ENCODE measurements at places on chromosomes 1 and 21.

GRCh38 chr1:9093091-9093490, 23.7 kb upstream of the SLC2A5 start:
- no peak for DNase-seq

- no peak for DNase-seq
These were observed 708 bp upstream of the RBBP5 start for GRCh38 chr1:205122489-205122882.

GRCh38 chr1:23931491-23931880, 18.3 kb upstream of the CNR2 start:
- no peak for DNase-seq

DNA sequence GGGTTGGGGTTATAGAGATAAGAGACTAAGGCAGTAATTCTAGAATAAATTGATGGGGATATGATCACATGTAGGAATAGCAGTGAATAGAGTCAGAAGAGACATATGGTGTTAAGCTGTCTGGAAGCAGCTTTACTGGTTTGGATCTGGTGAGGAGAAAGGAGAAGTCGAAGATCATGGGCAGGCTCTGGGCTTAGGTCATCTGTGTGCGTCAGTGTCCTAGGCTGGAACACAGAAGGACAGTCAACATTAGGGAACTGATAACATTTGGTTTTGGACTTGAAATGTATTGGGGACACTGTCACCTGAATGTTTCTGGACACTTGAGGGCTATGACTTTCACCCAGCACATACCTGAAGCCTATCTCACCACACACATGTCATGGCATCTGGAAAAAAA, 13.9 kb upstream of the GRIK1 start:
- no peak for DNase-seq

DNA sequence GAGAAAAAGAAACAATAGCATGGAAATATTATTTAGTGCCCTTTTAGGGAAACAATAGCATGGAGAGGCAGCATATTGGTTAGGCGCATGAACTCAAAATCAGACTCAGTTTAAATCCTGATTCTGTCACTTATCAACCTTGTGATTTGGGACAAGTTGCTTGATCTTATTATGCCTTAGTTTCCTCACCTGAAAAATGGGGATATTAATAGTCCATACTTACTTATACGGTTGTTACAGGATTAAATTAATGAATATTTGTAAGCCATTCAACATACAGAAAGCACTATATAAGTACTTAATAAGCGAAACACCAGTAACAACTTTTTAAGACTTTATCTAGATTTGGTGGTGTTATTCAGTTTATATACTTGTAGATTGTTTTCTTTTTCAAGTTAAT, 1.2 kb downstream of the TSEN15 start:
- DNase-seq: no peak

GRCh38 chr1:77539519-77540142, 142.8 kb downstream of the ZZZ3 start:
- DNase-seq: no peak

DNA sequence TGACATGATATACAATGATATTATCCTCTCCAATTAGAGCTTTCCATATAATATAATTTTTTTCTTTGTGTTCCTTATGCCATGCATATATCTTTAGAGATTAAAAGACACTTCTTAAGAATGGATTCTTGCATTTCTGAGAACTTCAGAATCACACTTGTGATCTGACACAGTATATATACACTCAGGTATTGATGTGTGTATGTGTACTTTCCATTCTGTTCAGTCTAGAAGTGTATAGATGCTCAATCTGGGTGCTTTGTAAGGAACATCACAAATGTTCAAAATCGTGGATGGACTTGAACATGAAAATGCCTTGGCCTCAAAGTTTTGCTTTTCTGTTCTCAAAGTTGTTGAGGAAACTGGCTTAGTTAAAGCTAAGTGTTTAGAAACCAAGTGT, 102.7 kb downstream of the FGGY start:
- DNase-seq: no peak

DNA sequence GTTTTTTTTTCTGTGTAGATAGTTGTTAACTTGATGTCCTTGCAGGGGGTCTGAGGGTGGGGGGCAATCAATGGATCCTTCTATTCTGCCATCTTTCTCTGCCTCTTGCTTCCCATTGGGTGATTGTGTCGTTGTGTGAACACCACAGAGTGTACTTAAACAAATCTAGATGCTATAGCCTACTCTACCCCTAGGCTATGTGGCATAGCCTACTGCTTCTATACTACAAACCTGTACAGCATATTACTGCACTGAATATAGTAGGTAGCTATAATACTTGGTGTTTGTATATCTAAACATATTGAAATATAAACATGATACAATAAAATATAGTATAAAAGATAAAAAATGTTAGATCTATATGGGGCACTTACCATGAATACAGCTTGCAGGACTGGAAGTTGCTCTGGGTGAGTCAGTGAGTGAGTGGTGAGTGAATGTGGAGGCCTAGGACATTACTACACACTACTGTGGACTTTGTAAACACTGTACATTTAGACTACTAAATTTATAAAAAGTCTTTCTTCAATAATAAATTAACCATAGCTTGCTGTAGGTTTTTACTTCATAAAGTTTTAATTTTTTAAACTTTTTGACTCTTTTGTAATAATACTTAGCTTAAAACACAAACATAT, 105.4 kb downstream of the CENPF start:
- DNase-seq: no peak

- no peak for DNase-seq
These were observed 436.8 kb downstream of the KIF26B start for GRCh38 chr1:245591346-245592188.

DNA sequence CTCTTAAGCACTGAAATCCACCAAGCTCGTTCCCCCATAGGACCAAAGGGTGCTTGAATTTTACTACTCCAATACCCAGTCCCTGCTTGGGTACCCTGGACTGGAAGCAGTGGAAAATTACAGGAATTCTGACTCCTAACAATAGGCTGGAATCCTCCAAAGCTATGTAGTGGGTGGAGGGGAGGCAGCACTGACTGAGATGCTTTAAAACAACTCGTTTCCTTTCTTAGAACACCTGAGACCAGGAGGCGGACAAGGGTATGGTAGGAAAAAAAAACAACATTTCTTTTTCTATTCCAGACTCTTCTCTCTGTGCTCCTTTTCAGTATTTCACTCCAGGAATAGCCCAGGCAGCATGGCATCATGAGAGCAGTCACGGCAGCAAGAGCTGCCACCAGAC, 2.3 kb downstream of the PEF1 start:
- no peak for DNase-seq

GRCh38 chr1:1550591-1551432, 10.4 kb upstream of the TMEM240 start:
- DNase-seq: no peak

DNA sequence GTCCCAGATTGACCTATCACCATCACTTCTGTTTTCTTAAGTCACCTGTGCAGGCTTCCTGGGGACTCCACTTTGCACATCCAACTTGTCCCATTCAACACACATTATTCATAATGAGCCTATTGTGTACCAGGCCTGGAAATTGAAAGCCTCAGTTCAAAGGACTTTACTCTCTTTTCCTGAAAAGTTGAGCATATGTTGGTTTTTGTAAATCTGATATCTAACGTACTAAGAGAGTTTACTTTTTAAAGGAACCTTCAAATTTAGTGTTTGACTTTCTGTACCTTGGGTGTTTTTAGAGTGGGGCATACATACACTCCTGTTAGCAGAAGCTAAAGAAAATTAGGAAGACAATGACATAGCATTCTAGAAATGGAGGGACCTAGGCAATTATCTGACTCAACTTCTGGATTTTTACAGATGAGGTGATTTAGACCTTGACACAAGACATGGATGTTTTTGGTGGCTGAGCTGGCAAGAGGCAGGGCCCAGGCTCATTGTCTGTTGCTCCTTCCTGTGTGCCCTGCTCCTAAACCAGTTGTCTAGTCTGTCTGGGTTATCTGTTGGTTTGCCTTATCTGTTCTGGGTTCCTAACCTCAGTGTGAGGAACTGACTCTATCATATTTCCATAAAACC, 336.5 kb downstream of the RPS6KC1 start:
- DNase-seq: no peak

- no peak for DNase-seq
These were observed 33.2 kb upstream of the RUNX3 start for GRCh38 chr1:24963099-24963872.

DNA sequence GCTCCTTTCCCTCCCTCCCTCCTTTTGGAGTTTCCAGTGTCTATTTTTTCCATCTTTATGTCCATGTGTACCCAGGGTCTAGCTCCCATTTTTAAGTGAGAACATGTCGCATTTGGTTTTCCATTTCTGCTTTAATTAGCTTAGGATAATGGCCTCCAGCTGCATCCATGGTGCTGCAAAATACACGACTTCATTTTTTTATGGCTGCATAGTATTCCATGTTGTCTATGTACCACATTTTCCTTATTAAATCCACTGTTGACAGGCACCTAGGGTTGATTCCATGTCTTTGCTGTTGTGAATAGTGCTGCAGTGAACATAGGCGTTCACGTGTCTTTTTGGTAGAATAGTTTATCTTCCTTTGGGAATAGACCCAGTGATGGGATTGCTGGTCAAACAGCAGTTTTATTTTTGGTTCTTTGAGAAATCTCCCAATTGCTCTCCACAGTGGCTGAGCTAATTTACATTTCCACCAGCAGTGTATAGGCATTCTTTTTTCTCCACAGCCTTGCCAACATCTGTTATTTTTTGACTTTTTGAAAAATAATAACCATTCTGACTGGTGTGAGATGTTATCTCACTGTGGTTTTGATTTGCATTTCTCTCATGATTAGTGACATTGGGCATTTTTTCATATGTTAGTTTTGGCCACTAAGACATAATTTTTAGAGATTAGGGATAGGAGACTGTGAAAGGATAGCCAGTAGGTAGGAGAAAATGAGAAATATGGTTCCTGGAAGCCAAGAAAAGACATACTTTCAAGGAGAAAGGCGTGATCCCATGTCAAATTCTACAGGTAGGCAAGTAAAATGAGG, 50.4 kb downstream of the ADAMTS1 start:
- DNase-seq: no peak

DNA sequence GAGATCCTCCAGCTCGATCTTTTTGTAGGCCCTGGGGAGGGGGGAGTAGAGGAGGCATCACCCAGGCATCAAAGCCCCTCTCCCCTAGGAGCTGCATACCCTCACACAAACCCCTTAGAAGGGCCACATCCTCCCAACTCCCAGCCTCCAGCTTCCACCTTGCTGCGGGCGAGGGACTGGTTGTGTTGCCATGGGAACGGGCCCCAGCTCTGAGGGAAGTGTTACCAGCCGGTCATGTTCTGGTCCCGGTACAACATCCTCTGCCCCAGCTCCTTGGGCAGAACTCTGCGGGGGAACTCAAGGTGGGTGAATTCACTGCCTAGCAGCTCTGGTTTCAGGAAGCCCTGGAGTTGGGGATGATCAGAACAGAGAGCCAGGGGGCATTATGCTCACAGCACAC, 4.1 kb downstream of the PPM1J start:
- DNase-seq: no peak

- no peak for DNase-seq
These were observed at the start of gene KCNJ6 for GRCh38 chr21:37916310-37917051. TSS of gene KCNJ6 (minus strand) at chr21:37916457. CDS start at chr21:37840682, 75,775 bp downstream.

GRCh38 chr21:45265721-45266517, 21.8 kb downstream of the POFUT2 start:
- DNase-seq: no peak

DNA sequence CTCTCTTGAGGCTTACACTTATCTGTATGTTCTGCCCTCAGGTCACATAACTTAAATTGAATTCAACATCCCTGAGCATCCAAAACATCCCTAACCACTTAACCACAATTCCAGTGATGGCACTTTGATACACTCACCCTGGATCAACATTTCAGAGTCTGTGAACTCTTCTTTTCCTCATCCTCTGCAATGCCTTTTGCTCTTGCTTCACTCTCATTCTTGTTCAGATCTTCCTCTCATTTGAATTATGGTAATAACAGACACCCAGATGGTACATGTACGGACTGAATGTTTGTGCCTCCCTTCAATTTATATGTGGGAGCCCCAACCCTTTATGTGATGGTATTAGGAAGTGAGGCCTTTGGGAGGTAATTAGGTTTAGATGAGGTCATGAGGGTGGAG, 33.4 kb downstream of the PTGER3 start:
- DNase-seq: no peak

DNA sequence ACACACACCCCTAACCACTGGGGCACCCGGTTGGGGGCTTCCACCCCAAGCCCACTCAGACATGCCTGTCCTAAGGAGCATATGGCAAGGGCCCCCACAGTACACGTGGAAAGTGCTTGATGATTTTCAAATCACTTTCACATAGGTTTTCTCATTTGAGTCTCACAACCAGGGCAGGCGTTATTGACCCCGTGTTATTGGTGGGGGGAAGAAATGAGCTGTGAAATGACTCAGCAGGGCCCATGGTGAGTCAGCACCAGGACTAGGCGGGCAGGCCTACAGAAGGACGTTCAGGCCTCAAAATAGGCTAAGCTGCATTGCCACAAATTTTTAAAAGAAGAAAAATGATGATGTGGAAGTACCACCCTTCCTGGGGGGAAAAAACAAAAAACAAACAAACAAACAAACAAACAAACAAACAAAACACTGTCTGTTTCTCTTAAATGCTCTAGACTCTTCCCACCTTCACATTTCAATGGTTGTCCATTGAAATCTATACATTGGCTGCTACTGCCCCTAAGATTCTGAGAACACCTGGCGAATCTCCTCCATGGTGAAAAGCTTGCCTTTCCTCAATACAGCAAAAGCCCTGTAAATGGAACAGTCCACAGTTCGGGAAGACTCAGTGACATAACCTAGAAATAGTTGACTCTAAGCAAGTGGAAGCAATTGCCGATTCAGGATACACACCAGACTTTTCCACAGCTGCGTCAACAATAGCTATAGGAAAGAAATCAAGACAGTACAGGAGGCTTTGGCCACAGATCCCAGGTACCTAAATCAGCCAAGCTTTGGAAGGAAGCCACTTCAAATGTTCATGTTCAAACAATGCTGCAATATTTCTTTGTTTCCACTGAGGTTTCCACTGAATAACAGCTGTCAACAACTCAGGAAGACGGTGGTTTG, 234.7 kb downstream of the TOMM20 start:
- DNase-seq: peak; percentile 16

DNA sequence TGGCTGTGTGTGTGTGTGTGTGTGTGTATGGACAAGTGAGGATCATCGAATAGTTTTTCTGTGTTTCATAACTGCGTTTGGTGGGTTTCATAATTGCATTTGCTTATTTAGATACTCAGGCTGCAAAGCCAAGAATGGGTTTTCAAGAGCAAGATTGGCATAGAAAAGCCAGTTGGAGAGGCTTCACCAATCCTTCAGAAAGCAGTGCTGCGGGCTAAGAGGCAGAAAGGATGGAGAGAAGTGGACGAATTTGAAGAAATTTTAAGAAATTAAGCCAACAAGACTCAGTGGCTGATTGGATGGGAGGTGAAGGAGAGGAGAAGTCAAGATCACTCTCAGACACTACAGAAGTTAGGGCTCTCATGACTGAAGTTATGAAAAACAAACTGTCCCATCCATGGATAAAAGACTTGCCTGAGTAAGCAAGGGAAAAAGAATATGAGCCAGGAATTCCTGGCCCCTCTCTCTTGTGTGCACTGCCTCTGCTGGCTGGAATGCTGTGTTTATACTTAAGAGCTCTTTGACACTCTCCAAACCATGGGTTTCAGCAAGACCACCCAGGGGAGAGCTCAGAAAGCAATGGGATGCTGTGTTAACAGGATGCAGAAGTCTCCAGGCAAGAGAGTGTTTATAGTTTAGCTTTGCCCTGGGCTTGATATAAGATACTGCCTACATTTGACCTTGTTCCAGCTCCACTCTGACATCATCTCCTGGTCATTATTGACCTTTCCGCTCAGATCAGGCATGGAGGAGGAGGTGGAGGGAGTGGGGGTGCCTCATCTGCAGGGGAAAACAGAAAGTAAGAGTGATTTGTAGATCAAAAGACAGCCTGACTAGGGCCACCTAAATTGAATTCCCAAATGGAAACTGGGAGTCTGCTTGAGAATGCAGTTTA, 232.0 kb upstream of the PLXNA2 start:
- no peak for DNase-seq

Data from activated T-helper 9 cell treated with anti-CD3 and anti-CD28 coated beads, Interleukin-2, amount 50 U/mL, for 16 hours (primary cell).